Muscle of leg (tissue), 16 donors: ENCODE measurements at places on chromosomes 4 and X. TPM values are rescaled to one million over a fixed set of nuclear protein-coding genes. Genes with fewer than 3 reads are reported as not detected.

GRCh38 chr4:3257103-3257555 lies 8.2 kb downstream of the MSANTD1 start:
- no peak for DNase-seq

- DNase-seq, result no peak
Observed at GRCh38 chr4:6288871-6289270, 19.2 kb downstream of the WFS1 start.

DNA sequence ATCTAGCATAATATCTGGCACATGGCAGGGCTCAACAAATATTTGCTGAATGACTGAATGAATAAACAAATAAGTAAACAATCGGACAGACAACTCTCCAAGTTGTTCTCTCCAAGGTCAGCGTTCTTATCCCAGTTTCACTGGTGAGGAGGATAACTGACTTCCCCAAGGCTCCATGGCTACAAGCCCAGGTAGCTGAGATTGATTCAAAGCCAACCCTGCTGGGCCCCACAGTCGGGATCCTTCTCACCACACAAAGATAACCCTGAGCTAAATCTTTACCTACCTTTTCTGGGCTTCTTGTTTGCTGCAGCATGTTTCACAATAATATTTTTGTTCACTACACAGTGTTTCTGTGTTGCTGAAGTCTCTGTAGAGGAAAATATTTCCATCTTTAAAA lies 54.9 kb downstream of the USP46 start:
- no peak for DNase-seq

- no peak for DNase-seq
Observed at GRCh38 chr4:25174674-25175073, 14.4 kb upstream of the SEPSECS start.

DNA sequence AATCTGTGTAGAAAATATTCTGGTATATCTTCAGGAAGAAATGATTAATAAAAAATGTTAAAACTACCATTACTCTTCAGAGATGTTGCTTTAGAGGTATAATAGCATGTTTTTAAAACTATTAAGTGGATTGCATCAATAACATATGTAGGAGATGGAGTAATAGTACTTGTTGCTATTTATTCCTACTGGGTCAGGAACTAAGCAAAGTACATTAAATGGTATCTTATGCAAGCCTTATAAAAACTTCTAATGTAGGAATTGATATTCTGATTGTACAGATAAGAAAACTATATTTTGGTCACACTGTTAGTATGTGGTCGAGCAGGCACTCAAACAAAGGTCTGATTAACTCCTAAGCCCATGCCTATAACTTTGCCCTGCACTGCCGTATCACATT lies 31.4 kb upstream of the PDLIM5 start:
- DNase-seq, result no peak

DNA sequence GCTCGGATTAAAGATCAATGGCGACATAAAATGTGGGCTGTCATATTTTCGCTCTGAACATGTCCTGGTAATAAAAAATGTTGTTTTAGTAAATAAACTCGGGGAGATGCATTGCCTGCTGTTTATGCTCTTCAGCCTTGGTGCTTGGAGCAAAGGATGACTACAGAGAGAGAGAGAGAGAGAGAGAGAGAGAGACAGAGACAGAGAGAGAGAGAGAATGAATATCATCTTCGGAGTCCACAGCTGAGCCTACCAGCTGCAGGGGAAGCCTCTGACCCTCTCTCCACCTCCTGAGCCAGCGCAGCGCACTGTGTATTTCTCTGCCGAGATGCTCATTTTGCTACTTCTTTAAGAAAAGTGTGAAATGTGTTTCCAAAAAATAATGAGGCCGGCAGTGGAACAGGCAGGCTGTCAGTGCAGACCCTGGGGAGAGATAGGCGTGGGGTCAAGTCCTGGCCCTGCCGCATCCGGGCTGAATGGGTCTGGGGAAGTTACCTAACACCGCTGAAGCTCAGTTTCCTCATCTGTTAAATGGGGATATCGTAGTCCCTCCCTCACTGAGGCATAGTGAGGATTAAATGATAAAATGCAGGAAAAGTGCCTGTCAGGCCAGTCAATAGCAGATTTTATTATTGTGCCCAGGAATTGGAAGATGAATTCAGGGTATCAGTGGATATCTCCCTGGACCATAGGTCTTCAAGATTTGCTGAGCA lies 58.5 kb upstream of the LGI2 start:
- DNase-seq, result peak; percentile 53

DNA sequence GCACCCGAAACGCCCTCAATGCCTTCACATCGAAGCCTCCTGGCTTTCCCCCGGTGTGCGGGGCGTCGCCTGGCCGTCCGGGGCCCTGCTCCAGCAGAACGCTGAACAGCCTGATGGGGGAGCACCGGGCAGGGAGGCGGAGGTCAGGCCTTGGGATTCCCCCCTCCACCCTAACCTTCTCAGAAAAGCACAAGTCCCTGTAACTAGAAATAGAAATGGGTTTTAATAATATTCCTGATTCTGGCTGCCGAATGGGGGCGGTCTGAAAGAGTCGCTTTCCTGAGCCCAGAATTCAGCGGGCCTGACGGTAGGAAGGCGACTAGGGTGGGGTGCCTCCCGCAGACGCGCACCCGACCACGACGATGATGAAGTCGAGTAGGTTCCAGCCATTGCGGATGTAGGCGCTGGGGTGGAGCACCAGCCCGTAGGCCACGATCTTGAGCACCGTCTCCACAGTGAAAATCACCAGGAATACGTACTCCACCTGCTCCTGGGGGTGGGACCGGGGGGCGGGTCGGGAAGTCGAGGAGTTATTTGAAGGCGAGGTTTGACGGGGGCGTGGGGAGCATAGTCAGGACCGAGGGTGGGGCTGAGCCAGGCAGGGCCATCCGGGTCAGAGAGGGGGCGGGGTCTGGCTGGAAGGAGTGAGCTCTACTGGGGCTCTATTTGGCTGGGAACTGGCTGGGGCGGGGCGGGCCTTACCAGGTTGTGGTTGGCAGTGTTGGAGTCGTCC lies 2.5 kb downstream of the CACNA1F start:
- no peak for DNase-seq

GRCh38 chr4:153486281-153487151 lies 20.4 kb downstream of the TMEM131L start:
- peak; percentile 51 for DNase-seq

DNA sequence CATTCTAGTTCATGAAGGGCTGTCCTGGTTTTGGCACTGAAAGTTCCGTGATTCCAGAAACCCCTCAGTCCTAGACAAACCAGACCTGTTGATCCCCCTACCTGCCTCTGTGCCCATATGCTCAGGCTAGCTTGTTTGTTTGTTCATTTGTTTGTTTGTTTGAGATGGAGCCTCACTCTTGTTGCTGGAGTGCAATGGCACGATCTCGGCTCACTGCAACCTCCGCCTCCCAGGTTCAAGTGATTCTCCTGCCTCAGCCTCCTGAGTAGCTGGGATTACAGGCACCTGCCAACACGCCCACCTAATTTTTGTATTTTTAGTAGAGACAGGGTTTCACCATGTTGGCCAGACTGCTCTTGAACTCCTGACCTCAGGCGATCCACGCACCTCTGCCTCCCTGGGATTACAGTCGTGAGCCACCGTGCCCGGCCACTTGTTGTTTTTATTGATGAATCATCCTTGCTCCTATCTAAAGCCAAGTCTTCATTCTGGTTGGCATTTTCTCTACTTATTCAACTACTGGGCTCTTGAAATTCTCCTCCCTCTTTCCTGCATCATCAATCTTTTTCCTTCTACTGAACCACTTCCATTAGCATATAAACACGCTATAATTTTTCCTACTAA lies 86.3 kb upstream of the BMP2K start:
- no peak for DNase-seq

- DNase-seq, result peak; percentile 64
Observed at GRCh38 chrX:119423631-119424030, 24.5 kb downstream of the SLC25A43 start.

DNA sequence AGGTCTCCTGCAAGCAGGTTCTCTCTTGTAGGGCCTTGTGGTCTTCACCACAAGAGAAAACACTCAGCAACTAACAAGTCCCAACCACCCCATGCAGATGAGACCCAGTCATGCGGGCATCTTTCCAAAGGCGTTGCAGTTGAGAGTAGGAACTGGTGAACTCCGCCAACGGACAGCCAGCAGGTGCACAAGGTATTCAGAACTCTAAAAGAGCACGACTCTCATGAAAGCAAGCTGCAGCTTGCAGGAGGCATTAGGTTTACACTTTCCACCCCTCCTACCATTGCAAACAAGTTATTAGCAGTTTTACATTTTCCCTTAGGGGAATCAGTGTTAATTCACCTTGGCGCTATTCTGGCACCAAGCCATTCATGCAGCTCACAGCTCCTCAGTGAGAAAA lies 173.4 kb upstream of the KIT start:
- DNase-seq, result no peak

GRCh38 chr4:40984051-40984450 lies 230.3 kb downstream of the APBB2 start:
- DNase-seq, result peak; percentile 35

- DNase-seq, result no peak
Observed at GRCh38 chr4:184174571-184175488, 42.8 kb downstream of the ENPP6 start.

- DNase-seq, result no peak
Observed at GRCh38 chr4:15253349-15253748, 174.5 kb upstream of the C1QTNF7 start.

GRCh38 chrX:2635342-2635741 lies 55.8 kb upstream of the CD99 start:
- no peak for DNase-seq

DNA sequence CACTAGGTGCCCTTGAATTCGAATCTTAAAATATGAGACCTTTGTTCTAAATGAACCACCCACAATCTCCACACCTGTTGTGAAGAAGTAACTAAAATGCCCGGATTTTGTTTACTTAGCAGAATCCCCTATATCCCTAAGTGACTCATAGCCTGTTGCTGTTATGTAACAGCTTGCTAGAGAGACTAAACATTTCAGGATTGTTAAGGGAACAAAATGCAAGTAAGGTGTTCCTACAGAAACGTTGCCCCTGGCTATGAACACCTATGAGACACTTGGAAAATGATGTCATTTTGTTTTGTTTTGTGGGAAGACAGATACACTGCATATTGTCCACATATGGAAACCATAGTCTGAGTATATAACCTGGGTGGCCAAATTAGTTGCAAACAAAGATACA lies 24.2 kb upstream of the MXRA5 start:
- DNase-seq, result no peak

- DNase-seq, result no peak
Observed at GRCh38 chr4:7315935-7316334, 118.8 kb downstream of the PSAPL1 start.

DNA sequence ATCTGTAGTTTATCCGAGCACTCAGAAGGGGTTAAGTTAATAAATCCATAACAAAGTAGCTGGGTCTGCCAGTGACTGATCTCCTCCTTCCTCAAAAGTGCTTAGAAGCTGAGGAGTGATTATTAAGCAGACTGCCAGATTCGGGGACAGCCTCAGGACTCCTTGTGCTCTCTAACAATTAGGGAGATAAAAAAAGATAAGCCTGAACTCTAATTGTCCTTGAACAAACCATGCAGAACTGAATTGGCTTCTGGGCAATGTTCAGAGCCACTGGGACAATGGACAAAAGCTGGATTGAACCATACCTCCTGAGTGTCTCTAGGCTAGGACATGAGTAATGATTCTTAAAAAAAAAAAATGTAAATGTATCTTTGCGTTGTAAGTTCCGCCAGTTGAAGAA lies 22.7 kb upstream of the GRPR start:
- DNase-seq, result no peak

- DNase-seq, result peak; percentile 59
Observed at GRCh38 chrX:115988825-115989224, 181.7 kb upstream of the AGTR2 start.

GRCh38 chrX:2767631-2768455 lies 16.0 kb downstream of the XG start:
- no peak for DNase-seq

- DNase-seq, result no peak
Observed at GRCh38 chr4:86218746-86219473, 140.9 kb downstream of the MAPK10 start.

- DNase-seq, result peak; percentile 91
Observed at GRCh38 chr4:105350859-105351490, 122.9 kb downstream of the PPA2 start.

DNA sequence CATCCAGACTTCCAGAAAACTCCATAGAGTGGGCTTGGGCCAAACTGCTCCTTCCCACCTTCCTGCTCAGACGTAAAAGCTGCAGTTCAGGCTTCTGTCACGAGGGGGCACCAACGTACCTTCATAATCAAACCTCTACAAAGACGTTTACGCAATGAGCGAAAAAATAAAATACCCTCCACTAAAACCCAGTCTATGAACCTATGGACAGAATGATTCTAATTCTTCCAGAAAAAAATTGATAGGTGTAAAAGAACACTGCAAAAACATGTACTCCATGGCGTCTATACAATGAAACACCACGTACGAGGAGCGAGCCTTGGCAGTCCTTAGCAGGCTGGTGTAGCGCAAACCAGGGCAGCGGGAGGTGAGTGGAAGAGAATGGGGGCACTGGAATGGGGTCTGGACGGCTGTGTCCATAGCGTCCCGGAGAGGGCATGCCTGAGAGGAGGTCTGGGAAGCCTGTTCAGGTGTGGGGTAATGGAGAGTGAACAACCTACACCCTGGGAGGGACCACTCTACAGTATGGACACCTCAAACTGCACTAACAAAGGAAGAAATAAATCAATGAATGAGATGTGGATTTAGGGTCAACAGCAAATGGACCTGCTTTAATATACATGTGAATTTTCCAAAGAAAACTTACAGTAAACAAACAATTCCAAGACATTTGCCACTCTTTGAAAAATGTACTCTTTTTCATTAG lies 14.4 kb upstream of the RAB40A start:
- peak; percentile 84 for DNase-seq

DNA sequence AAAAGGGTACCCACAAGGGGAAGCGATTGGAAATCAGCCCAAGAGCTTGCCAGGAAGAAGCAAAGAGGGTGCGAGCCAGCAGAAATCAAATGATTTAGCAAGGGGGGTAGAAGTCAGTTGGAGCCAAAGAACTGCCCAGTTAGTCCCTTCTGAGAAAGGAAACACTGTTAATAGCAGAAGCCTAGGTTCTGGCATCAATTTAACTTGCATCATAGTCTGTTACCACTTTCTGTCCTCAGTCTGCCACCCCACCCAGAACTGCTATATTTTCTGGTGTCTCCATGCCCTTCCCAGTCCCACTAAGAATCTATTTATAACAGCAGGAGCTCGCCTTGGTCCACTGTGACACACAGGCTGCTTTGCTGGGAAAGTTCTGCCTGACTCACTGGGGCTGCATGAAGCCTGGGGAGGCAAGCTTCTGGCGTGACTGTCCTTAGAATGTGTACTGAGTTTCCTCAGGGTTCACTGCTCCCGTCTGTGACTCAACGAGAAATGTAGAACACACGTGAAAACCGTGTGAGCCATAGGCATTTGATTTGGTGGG lies 157.8 kb upstream of the TTC29 start:
- DNase-seq, result peak; percentile 53

The TRIM61 gene
- polyA plus RNA-seq, result 3.4 TPM

The PFKFB1 gene
- 1.0 TPM for polyA plus RNA-seq

The POU4F2 gene
- polyA plus RNA-seq, result not detected

The CABS1 gene
- polyA plus RNA-seq, result not detected

The GC gene
- polyA plus RNA-seq, result not detected

The NAP1L3 gene
- polyA plus RNA-seq, result 9.7 TPM

The MAGEC1 gene
- polyA plus RNA-seq, result not detected

The OTC gene
- polyA plus RNA-seq, result not detected

The GPC3 gene
- polyA plus RNA-seq, result 513 TPM

The RAI2 gene
- polyA plus RNA-seq, result 9.2 TPM

The DCX gene
- 21.7 TPM for polyA plus RNA-seq

The SATL1 gene
- polyA plus RNA-seq, result 0.33 TPM

The ANKRD50 gene
- polyA plus RNA-seq, result 56.8 TPM

The PPEF2 gene
- polyA plus RNA-seq, result not detected

The XAGE1B gene
- 1.1 TPM for polyA plus RNA-seq

The DUSP9 gene
- 0.11 TPM for polyA plus RNA-seq

The TLR8 gene
- polyA plus RNA-seq, result 0.16 TPM

The KCTD8 gene
- 0.10 TPM for polyA plus RNA-seq
